ENCODE measurements at places on chromosomes 13 and 19.

DNA sequence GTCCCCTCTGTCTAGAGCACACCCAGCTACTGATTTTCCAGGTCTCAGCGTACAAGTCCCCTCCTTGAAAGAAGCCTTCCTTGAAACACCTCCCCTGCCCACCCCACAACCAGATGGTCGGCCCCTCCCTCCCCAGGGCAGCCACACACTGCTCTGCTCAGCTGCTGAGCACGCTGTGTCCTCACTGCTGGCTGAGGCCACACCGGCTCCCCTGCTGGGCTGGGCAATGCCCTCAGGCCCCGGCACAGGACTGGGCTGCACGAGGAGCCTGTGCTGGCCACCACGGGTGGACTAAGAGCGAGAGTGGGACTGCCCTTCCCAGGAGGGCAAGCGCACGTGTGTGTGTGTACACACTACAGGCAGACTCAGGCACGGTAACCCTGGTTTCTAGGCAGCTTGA, 11.8 kb upstream of the RSPH6A start:
- no peak for DNase-seq

GRCh38 chr19:47598407-47599349, 10.3 kb upstream of the BICRA start:
- DNase-seq, result no peak

GRCh38 chr19:45922281-45922680, 7.7 kb upstream of the NANOS2 start:
- DNase-seq, result no peak

- peak; percentile 81 for DNase-seq
These were observed at the start of gene PDE4A for GRCh38 chr19:10420444-10421239. Gene PDE4A (plus strand): TSS chr19:10420538. CDS start chr19:10420765, 227 bp downstream.

DNA sequence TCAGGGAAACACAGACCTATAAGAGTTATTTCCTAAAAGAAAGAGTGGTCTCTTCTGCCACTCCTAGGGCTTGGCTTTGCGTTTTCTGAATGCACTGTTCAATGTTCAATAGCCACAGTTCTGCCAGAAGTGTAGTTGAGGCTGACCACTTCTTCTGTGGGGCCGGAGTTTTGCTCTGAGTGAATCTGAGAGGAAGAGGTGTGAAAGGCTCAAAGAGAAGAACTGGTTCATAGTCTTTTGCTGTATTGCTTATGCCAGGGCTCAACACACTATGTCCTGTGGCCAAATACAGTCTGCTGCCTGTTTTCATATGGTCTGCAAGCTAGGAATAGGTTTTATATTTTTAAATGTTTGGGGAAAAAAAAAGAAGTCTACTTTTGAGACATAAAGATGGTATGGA, 128.2 kb downstream of the STOML3 start:
- no peak for DNase-seq

DNA sequence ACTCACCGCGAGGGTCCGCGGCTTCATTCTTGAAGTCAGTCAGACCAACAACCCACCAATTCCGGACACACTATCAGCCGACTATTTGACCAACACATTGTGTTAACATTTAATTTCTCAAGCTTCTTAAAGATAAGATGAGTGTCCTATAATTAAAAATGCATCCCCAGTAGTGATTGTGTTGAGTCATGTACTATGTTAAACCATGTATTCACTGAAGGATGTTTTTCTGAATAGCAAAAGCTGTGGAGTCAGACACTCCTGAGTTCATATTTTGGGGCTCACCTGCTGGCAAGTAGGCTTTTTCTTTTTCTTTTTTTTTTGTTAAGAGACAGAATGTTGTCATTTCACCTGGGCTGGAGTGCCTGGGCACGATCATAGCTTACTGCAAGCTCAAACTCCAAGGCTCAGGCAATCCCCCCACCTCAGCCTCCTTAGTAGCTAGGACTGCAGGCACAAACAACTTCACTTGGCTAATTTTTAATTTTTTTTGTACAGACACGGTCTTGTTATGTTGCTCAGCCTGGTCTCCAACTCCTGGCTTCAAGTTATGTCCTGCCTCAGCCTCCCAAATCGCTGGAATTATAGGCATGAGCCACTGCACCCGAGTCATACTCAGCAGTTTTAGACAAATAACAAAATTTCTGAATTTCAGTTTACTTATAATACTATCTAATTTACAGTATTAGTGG, 606.9 kb downstream of the PCDH9 start:
- DNase-seq, result no peak

DNA sequence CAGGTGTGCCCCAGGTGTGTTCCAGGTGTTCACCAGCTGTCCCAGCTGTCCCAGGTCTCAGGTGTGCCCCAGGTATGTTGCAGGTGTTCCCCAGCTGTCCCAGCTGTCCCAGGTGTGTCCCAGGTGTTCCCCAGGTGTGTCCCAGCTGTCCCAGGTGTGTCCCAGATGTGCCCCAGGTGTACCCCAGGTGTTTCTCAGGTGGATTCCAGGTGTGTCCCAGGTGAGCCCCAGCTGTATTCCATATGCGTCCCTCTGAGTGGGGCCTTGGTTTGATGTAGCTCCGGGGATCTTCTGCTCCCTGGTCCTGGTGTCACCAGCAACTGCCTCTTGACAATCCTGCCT, 719 bp upstream of the GRK1 start:
- DNase-seq, result peak; percentile 44

DNA sequence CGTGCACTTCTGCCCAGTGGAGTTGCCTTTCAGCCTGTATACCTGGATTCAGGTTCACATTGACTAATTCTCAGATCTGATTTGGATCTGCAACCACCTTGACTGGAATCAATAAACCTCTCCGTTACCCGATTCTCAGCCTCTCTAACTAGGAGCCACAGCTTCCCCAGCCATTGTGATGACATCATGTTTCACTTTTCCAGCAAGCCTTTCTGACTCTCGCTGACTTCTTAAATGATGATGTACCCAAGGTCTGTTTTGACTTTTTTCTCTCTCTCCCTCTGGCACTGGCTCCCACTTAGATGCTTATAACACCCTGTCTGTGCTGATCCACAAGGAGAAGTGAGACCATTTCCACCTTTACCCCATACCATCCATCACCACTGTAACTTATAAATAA, 13.5 kb upstream of the FAM124A start:
- no peak for DNase-seq

GRCh38 chr19:17718947-17719711, at the start of gene MAP1S:
Gene MAP1S (plus strand): TSS chr19:17719480. CDS start chr19:17719503, 23 bp downstream.
- DNase-seq, result peak; percentile 52

DNA sequence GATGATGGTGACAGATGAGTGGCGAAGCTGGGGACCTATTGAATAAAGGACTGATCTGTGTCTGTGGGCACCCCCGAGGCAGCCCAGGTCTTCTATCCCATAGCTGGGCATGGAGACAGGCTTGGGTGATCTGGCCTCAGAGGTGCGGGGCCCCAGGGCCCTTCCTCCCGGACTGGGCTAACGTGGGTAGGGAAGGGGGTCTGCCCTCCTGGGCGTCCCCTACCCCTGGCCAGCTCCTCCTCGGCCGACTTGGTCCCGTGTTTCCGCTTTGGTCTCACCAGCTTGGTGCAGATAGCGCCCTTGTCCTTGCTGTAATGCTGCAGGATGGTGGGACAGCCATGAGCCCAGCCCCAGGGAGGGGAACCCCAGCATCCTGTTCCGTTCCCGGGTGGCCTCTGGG, 3.3 kb downstream of the MATK start:
- DNase-seq, result no peak

GRCh38 chr13:24495151-24495729, 17.3 kb downstream of the PARP4 start:
- no peak for DNase-seq

GRCh38 chr19:43464134-43464775, 1.2 kb downstream of the LYPD3 start:
- peak; percentile 53 for DNase-seq

- DNase-seq, result no peak
These were observed 64.2 kb downstream of the SOX1 start for GRCh38 chr13:112131081-112131712.

DNA sequence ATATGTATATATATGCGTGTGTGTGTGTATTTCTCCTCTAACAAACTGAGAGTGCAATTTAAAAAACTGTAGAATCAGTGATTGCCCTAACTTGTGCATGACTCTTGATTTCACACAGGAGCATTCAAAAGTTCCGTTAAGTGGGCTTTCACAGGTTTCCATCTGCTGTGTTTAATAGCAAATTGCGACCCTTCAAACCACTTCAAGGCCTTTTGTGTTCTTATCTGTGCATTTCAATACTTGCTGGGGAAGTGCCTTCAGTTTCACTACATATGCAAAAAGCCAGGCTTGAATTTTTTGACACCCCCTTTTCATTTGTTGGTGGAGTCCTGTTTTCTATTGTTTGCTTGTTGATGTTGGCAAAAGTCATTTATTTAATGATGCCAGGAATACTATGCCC, 158.0 kb downstream of the TM9SF2 start:
- DNase-seq, result no peak

DNA sequence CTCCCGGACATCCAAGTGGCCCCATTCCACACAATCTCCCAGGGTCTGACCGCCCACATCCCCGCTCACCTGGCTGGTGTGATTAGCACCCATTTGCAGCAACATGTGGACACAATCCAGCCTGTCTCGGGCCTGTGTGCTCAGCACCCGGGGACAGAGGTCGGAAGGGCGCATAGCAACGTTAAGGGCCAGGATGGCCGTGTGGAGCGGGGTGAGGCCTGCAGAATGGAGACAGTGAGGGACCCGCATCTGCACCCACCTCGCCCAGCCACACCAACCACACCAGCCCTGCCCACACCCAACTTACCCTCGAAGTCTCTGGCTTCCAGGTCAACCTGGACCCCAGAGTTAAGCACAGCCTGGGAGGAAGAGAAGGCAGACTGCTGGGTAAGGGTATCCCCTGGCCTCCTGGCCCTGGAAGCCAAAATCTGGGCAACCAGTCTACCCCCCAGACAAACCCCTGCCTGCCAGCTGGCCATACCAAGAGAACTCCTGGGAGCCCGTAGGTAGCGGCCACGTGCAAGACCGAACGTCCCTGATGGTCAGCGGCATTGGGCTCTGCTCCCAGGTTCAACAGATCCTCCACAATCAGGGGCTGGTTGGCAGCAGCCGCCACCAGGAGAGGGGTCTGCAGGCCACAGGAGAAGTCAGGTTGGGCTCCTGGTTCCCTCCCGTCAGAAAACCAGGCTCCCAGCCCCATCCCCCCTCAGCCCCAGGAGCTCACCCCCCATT, 4.3 kb downstream of the NFKBID start:
- no peak for DNase-seq

GRCh38 chr19:18502246-18502637, 19.6 kb downstream of the ELL start:
- DNase-seq, result no peak

DNA sequence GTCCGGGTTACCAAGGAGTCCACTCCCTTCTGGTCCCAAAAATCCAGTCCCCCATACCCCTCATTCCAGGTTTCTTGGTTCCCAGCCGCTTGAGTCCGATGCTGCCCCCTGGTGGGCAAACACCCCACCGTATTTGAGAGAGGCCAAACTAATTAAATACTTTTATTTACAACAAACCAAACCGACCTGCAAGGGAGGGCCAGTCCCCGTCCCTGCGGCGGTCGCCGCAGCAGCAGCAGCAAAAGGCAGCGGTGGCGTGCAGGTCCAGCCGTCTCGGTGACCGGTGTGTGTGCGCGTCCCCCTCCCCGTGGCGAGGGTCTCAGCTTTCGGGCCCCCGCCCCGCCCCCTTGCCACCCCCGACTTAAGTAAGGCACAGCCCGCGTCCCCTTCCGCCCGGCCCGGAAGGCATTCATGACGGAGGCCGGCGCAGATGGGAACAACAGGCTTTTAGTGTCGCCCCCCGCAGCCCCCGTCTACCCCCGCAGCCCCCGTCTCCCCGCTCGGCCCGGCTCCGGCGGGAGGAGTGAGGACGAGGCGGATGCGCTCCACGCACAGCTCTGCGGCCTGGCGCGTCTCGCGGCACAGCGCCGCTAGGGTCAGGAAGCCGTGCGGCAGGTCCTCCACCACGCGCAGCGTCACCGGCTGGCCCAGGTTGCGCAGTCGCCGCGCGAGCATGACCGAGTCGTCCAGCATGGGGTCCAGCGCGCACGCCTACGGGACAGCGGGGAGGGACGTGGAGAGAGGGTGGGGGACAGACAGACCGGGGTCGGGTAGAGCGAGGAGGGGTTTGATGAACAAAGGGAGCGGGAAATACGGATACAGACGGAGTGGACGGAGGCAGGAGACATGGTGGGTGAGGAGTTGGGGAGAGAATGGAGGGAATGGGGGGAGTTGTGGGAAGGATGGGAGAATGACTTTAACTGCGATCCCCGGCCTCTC, 11.5 kb upstream of the CNFN start:
- peak; percentile 58 for DNase-seq

GRCh38 chr19:44702551-44703176, 3.7 kb downstream of the CEACAM16 start:
- no peak for DNase-seq

GRCh38 chr19:19420570-19421298, 15.3 kb downstream of the GATAD2A start:
- no peak for DNase-seq

Measured in posterior cingulate gyrus (tissue), 11 donors.